ENCODE measurements at places on chromosomes 5 and 9.

DNA sequence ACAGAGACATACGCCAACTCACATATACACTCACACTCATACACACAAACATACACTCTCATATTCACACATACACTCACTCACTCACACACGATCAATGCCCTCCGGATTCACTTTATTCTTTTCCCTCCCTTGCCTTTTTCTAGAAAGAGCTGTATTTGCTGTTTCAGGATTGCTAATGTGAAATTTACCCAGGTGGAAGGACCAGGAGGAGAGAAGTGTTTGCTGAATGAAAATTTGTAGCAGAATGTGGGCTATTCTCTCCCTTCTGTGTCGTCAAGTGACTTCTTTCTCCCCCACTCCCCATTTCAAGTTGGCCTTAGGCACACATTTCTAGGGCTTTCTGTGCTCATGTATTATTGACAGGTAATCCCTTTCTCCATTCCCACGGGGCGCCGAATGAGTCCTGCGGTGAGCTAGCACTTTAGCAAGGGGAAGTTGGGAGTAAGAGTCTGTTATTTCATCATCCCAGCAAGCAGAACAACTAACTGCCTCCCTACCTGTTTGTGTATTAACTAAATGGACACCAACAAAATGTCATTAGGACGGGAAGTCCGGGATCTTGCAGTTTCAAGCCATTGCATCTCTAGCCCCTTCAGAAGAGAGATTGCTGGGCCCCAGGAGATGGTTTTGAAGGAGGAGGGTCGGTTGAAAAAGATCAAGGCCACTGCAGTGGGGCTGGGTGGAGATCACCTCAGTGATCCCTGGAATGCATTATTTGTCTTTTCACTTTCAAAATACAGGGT, 97.1 kb upstream of the TAF11L2 start:
- no peak for DNase-seq

- no peak for DNase-seq
Observed at GRCh38 chr5:111488353-111488752, 24.0 kb downstream of the STARD4 start.

DNA sequence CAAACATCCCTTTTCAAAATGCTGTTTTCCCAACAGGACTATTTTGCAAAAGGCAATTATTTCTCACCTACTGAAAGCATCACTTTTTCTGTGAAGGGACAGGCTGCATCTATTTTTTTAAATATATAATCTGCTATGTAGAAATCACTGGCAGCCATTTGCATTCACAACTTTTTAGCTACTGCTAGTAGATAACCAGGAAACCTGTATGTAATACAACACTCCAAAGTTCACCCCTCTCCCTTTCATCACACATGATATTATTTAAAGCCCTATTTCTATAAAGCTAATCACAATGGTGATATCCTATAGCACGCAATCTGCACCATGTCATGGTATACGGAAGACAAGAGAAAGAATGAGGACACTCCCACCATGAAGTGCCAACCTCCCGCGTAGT, 9.8 kb downstream of the DMGDH start:
- no peak for DNase-seq

- no peak for DNase-seq
Observed at GRCh38 chr5:75639535-75640311, 28.5 kb downstream of the ANKDD1B start.

- DNase-seq = peak; percentile 68
Observed at GRCh38 chr9:129235931-129236331, 57.9 kb upstream of the IER5L start.

- no peak for DNase-seq
Observed at GRCh38 chr9:128479262-128479661, 23.5 kb downstream of the ODF2 start.
